ENCODE measurements at places on chromosomes 12 and 14. TPM values are rescaled to one million over a fixed set of nuclear protein-coding genes. Genes with fewer than 3 reads are reported as not detected.

DNA sequence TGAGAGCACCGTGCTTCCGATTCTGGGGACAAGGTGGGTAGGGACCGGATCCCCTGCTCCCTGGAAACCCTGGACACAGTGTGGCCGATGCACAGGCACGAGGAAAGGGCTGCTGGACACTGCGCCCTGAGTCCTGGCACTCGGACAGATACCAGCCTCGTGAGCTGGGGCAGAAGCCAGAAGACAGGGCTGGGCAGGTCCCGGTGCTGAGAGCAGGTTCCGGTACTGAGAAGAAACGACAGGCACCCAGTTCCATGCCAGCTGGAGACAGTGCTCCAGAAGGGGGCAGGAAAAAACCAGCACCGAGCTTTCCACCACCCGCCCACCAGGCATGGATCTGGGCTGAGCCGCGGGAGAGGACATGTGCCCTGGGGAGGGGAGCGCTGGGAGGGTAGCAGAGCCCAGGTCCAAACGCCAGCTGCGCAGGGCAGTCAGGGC, 6.5 kb downstream of the XRCC3 start:
- DNase-seq: no peak

GRCh38 chr12:11943919-11944700, 126.6 kb upstream of the BCL2L14 start:
- no peak for DNase-seq

Gene COX8C
- not detected for total RNA-seq

- DNase-seq: no peak
Measured at GRCh38 chr14:105485739-105486162, 935 bp upstream of the CRIP1 start.

DNA sequence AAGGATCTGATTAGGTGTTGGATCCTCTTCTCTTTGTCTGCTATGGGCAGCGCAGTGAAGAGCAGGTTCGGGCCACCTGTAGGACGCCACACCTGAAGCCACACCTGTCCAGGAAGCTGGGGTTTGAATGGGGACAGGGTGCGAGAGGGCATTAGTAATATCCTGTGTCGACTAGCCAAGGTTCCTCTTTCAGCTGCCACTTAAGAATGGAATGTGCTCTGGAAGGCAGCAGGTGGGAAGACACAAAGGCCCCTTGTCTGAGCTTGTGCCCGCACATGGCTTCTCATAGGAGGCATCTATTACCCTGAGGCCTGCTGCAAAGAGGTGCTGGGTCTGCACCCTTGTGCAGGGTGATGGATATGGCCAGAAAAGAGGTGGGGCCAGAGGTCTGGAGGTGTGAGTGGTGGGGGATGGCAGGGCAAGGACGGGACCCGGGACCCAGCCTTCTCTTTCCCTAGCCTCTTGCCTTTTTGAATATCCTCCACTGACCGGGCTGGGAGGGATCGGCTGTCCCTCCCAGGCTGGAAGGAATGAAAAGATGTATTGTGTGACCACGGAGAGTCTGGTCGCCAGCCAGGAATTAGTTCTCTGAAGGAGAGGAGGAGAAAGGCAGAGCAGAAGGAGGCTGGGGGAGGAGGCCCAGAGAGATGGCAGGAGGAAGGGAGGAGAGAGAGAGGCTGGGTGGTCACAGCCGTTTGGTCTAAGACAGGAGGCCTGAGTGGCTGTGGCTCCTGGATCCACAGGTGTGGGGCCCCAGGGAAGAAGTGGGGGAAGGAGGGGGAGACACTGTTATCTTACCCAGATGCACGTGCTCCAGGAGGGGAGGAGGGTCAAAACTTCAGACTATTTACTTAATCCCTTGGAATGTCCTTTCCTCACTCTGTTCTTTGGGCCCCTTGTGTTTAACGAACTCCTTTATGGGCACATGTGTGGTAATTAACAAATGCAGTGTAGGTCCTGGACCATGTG, 101.5 kb downstream of the SMOC1 start:
- no peak for DNase-seq

Gene FOXA1
- total RNA-seq: 2.9 TPM

DNA sequence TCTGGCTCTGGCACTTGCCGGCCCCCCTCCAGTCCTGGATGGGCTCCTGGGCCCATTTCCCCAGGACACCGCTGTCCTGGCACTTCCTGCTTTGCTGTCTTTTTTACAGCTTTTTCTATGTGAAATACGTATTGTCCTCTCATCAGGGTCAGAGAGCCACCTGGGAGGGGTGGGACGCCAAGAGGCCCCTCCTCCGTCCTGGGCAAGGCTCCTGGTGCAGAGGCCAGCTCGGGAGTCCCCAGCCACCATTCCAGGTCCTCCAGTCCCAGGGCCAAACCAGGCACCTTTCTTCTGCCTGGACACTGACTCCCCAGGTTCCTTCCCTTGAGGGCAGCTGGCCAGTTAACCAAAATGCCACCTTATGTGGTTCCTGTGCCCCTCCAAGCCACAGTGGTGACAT, 22.8 kb downstream of the ARL6IP4 start:
- DNase-seq: no peak

GRCh38 chr14:64955297-64955696, 12.8 kb upstream of the GPX2 start:
- no peak for DNase-seq

DNA sequence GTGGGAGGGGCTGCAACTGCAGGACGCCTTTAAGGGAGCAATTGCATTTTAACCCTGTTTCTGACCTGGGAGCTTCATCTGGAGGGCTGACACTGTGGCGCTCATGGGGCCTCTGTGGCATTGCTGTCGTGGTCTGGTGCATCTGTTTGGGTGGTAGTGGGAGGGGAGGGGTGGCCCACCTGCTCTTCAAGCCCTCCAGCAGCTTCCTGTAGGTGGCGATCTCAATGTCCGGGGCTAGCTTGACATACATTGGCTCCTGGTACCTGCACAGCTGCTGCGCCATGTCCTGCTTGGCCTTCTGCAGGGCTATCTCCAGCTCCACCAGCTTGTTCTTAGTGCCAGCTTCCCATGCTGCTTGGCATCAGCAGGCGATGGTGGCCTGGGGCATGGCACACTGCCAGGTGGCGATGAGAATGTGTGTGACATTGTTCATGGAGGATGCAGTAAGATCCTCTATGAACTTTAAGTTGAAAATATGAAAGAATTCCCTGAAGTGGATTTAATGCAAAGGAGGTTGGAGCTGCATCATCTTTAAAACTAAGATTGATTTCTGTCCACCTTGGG, 7.7 kb upstream of the KRT82 start:
- DNase-seq: no peak

Gene CIROP
- total RNA-seq: 0.72 TPM

DNA sequence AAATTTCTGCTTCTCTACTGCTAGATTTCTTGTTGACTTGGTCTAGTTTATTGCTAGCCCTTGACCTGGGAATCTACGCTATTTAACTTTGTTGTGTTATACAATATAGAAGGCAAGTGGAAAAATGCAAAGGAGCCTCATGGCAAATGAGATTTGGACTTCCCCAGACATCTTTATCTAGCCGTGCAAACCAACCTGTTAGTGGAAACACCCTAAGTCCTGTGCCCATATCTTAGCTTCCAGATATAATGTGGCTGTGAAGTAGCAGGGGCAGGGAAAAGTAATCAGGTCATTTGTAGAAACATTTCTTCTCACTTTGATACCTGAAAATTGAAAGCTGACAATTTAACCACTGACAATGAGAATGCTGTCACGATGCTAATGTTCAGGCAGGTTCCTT, 90.7 kb upstream of the ATP2B1 start:
- DNase-seq: no peak

- no peak for DNase-seq
Measured at GRCh38 chr12:12817616-12818015, 4.5 kb downstream of the DDX47 start.

Measured in umbilical cord (tissue), 2 donors.